ENCODE measurements at places on chromosomes 11 and 22. TPM values are rescaled to one million over a fixed set of nuclear protein-coding genes. Genes with fewer than 3 reads are reported as not detected.

- H3K27ac ChIP-seq: no peak overlapping the region
- H3K4me3 ChIP-seq: no peak overlapping the region
- no peaks in the 10 kb centered on the region for H3K27me3 ChIP-seq
- H3K4me1 ChIP-seq: no peaks in the 10 kb centered on the region
- DNase-seq: no peak
These were observed 57.1 kb downstream of the CASP12 start for GRCh38 chr11:104841185-104841584.

DNA sequence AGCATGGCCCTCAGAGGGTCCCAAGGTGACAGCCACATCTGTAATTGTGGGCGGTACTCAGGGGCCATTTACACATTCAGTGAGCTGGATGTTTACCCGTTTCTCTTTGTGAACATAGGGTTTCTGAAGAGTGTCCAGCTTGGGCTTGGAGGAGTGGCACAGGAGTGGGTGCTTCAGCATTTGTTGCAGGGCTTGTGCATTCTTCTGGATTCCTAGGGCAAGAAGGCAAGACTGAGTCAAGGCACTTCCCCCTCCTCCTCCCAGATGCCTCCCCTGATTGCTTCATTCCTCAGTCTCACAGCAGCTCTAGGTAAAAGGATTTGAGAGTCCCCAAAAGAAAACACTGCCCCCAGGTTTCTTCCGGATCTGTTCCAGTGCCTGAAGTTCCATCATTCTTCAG lies 95.4 kb downstream of the RNF169 start:
- H3K4me1 ChIP-seq: no peaks in the 10 kb centered on the region
- no peak overlapping the region for H3K4me3 ChIP-seq
- DNase-seq: no peak
- no peak overlapping the region for H3K27ac ChIP-seq
- peaks cover 15% of the 10 kb centered on the region for H3K36me3 ChIP-seq

- no peaks in the 10 kb centered on the region for H3K36me3 ChIP-seq
- H3K4me1 ChIP-seq: no peaks in the 10 kb centered on the region
- no peaks in the 10 kb centered on the region for H3K27me3 ChIP-seq
- no peak for DNase-seq
- no peak overlapping the region for H3K27ac ChIP-seq
- H3K4me3 ChIP-seq: no peak overlapping the region
These were observed 24.2 kb downstream of the MFNG start for GRCh38 chr22:37461961-37462360.

DNA sequence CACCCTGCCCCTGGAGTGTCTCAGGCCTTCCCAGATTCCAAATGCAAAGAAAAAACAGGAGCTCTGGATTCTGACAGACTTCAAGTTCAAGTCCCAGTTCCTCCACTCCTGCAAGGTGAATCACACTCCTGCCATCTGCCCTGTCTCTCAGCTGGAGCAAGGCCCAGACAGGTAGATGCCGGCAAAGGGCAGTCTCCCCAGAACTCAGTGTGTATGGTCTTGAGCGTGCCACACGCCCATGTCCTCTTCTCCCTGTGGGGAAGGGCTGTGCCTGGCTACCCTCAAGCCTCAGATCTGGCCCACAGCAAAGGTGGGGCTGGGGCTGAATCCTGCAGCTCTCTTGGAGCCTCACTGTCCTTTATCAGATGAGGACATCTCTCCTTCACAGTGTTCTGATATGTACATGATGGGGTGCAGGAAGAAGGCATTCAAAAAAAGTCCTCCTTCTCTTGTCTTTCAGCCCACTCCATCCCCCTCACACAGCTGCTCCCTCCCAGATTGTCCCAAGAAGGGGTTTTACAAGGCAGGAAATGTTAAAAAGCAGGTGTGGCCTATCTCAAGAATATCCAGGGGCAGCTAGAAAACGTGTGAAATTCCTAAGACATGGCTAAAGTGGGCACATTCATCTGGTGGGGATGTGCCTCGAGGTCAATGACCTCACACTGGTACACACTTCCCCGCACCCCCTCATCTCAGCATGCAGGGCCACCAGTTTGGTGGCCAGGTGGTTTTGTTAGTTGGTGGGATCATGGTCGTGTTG lies 27.7 kb upstream of the ARFGAP3 start:
- no peaks in the 10 kb centered on the region for H3K4me1 ChIP-seq
- H3K36me3 ChIP-seq: no peaks in the 10 kb centered on the region
- H3K27ac ChIP-seq: no peak overlapping the region
- no peak for DNase-seq
- no peaks in the 10 kb centered on the region for H3K27me3 ChIP-seq

DNA sequence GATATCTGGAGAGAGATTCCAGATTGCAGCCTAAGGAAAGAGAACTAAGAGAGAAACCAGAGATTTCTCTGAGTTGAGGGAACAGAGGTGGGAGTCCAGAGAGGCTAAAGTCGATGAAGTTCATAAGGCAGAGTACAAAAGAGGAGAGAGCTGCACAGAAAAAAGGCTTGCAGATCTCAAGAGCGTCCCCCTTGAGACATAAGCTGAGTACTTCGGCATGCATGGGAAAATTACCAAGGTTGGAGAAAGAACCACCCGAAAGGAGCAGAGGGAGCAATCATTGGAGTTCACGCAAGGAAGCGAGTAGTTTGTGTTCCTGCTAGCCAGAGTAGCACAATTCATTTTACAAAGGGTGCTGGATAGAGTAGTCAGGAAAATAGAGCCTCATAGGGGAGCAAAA lies 293.5 kb downstream of the TMEM135 start:
- no peak for DNase-seq
- no peaks in the 10 kb centered on the region for H3K4me1 ChIP-seq
- no peaks in the 10 kb centered on the region for H3K27me3 ChIP-seq
- H3K4me3 ChIP-seq: no peak overlapping the region

GRCh38 chr11:65381716-65382032 lies 772 bp downstream of the SLC25A45 start:
- no peaks in the 10 kb centered on the region for H3K36me3 ChIP-seq
- H3K4me1 ChIP-seq: peaks cover 38% of the 10 kb centered on the region
- peak overlapping the region; percentile 51 for H3K4me3 ChIP-seq
- H3K27me3 ChIP-seq: no peaks in the 10 kb centered on the region
- H3K27ac ChIP-seq: peak overlapping the region; percentile 92

- H3K36me3 ChIP-seq: no peaks in the 10 kb centered on the region
- H3K27me3 ChIP-seq: 0 out of 2 replicates have a peak, but pooled peaks cover 4% of the 10 kb centered on the region
- no peak for DNase-seq
- peak overlapping the region; percentile 40 for H3K4me3 ChIP-seq
These were observed 497 bp upstream of the SYT12 start for GRCh38 chr11:67022341-67022933.

- no peaks in the 10 kb centered on the region for H3K27me3 ChIP-seq
- H3K4me1 ChIP-seq: peaks cover 17% of the 10 kb centered on the region
- DNase-seq: no peak
- H3K36me3 ChIP-seq: no peaks in the 10 kb centered on the region
- H3K27ac ChIP-seq: peak overlapping the region; percentile 95
These were observed 1.3 kb upstream of the SLC39A13 start for GRCh38 chr11:47406896-47407745.

DNA sequence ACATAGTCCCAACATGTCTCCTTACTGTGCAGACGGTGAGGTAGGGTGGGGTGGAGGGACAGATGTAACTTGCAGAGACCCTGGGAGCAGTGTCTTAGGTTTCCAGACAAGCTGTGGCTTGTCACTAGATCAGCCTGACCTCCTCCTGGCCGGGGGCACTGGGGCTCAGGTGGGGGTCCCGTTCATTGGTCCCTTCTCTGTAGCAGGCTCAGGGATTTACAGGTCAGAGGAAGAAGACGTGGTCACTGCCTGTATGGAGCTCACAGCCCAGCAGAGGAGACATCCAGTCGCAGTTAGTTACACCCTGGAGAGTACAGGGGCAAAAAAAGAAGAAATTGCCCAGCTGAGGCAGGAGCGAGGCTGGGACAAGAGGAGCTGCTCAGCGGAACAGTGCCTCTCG lies 22.0 kb upstream of the TUB start:
- H3K27me3 ChIP-seq: no peaks in the 10 kb centered on the region
- DNase-seq: no peak
- H3K27ac ChIP-seq: no peak overlapping the region
- H3K4me3 ChIP-seq: no peak overlapping the region
- H3K36me3 ChIP-seq: no peaks in the 10 kb centered on the region
- no peaks in the 10 kb centered on the region for H3K4me1 ChIP-seq

DNA sequence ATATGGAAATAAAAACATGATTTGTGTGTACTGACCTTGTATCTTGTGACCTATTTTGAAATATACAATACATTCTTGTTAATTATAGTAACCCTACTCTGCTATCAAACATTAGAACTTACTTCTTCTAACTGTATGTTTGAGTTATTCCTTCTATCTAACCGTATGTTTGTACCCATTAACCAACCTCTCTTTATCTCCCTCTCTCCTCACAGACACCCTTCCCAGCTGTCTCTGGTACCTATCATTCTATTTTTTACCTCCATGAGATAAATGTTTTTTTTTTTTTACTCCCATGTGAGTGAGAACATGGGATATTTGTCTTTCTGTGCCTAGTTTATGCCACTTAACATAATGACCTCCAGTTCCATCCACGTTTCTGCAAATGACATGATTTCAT lies 128.7 kb downstream of the DDX10 start:
- H3K4me1 ChIP-seq: no peaks in the 10 kb centered on the region
- no peaks in the 10 kb centered on the region for H3K36me3 ChIP-seq
- H3K27me3 ChIP-seq: no peaks in the 10 kb centered on the region

DNA sequence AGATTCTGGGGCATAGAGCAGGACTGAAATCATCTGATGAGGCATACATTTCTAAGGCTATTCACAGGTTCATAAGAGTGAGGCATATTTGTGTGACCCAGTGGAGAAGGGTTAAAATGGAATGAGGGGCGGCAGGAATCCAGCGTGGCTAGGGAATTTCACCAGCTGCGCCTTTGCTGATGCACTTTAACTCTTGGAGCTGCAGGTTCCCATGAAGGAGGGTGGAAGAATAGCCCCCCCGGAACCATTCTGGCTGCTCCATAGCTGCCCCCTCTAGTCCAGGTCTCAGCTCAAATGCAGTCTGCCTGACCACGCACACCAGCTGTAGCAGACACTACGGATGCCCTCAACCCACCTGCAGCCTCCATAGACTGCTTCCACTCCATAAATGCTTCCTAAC lies 31.5 kb downstream of the TENM4 start:
- no peaks in the 10 kb centered on the region for H3K36me3 ChIP-seq
- H3K27ac ChIP-seq: no peak overlapping the region
- no peaks in the 10 kb centered on the region for H3K4me1 ChIP-seq
- peaks cover 3% of the 10 kb centered on the region for H3K27me3 ChIP-seq
- H3K4me3 ChIP-seq: no peak overlapping the region

DNA sequence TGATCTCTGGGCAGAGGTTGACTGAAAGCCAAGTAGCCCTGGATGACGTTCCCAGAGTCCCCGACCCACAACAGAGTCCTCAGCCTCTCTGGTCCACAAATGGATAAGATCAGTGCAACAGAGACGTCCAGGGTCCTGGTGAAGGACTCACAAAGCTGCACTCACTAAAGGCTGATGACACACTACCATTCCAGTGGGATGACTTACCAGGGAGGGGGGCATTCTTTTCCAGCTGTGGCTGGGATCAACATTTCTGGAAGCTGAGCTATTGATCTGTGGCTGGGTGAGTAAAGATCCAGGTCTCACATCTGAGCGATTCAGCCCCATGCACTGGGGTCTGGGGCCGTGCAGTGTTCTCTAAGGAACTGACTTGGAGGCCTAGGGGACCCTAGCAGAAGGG lies 296.2 kb downstream of the NTM start:
- H3K27ac ChIP-seq: no peak overlapping the region
- no peaks in the 10 kb centered on the region for H3K36me3 ChIP-seq
- H3K4me1 ChIP-seq: no peaks in the 10 kb centered on the region
- no peak for DNase-seq
- H3K27me3 ChIP-seq: no peaks in the 10 kb centered on the region

- peaks cover 11% of the 10 kb centered on the region for H3K27me3 ChIP-seq
- no peaks in the 10 kb centered on the region for H3K4me1 ChIP-seq
- H3K4me3 ChIP-seq: no peak overlapping the region
- no peak overlapping the region for H3K27ac ChIP-seq
- H3K36me3 ChIP-seq: no peaks in the 10 kb centered on the region
These were observed 300.5 kb downstream of the NTM start for GRCh38 chr11:131670876-131671275.

DNA sequence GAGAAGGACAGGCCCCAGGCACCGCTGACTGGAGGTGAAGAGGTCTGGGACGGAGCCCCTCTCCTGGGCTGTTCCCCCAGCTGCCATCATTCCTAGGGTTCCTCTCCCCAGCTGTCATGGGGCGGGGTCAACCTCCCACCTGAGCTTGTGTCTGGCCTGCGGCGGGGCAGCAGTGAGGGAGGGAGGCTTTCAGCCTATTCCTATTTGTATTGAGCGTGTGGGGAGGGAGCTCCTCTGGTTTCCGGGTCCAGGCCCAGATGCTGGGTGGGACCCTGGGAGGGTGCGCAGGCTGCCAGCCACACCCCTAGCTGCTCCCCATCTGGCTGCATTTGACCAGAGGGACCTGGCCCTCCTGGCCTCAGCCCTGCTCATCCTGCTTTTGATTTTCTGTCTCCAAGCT lies 13.7 kb downstream of the TSPAN4 start:
- no peaks in the 10 kb centered on the region for H3K27me3 ChIP-seq
- H3K4me1 ChIP-seq: peaks cover 44% of the 10 kb centered on the region
- no peaks in the 10 kb centered on the region for H3K36me3 ChIP-seq
- no peak for DNase-seq

DNA sequence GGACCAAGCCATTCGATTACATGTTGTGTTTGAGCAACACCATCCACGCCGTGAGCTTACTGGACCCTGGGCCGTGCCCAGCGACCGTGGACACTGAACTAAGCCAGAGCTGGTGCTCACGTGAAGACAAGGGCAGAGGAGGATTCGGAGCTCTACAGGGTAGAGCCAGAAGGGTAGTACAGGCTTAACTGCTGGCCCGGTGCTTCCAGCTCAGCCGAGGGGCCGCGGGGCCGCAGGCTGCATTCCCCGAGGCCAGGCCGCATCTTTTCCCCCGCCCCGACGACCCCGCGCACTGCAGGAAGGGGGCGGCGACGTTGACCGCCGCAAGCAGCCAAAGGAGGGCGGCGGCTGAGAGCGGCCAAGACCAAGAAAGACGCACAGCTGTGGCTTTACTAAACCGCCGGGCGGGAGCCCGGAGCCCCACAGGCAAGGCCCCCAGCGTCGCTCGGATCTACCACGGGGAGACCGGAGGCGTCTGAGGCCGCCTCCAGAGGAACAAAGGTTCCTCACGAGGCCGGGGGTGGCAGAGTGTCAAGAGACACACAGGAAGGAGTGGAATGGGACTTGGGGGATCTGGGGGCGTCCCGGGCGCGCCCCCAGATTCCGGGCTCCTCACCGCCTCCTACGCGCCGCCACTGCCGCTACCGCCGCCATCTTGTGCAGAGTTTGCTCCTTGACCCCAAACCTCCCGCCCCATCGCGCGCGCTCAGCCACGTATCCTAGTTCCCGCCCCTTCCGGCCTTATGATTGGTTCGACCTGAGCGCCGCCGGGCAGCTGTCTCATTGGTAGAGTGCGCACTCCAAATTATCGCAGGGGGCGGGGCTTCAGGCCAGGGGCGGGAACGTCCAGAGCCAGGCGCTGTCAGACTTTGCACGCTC lies at the start of gene GANAB:
GANAB (minus strand) TSS at position 668 of the 879 bp plus-strand sequence; CDS start at position 654, 14 bp downstream.
- no peaks in the 10 kb centered on the region for H3K27me3 ChIP-seq
- H3K27ac ChIP-seq: peak within 1 kb of the TSS; percentile 80
- H3K36me3 ChIP-seq: no peaks in the 10 kb centered on the region
- peak within 1 kb of the TSS; percentile 69 for H3K4me3 ChIP-seq
- DNase-seq: peak; percentile 80
- peaks cover 21% of the 10 kb centered on the region for H3K4me1 ChIP-seq

Gene DENND6B
- 5.8 TPM for total RNA-seq

Gene F2
- total RNA-seq: 0.64 TPM

Gene PUS3
- 15.1 TPM for total RNA-seq

Gene CARD10
- 43.1 TPM for total RNA-seq

Gene TYR
- total RNA-seq: not detected

Gene CASP5
- total RNA-seq: not detected

Gene DNAJB13
- total RNA-seq: not detected

All from Panc1 (cell line).